ELR (cell line): ENCODE measurements at places on chromosomes 7 and 10.

DNA sequence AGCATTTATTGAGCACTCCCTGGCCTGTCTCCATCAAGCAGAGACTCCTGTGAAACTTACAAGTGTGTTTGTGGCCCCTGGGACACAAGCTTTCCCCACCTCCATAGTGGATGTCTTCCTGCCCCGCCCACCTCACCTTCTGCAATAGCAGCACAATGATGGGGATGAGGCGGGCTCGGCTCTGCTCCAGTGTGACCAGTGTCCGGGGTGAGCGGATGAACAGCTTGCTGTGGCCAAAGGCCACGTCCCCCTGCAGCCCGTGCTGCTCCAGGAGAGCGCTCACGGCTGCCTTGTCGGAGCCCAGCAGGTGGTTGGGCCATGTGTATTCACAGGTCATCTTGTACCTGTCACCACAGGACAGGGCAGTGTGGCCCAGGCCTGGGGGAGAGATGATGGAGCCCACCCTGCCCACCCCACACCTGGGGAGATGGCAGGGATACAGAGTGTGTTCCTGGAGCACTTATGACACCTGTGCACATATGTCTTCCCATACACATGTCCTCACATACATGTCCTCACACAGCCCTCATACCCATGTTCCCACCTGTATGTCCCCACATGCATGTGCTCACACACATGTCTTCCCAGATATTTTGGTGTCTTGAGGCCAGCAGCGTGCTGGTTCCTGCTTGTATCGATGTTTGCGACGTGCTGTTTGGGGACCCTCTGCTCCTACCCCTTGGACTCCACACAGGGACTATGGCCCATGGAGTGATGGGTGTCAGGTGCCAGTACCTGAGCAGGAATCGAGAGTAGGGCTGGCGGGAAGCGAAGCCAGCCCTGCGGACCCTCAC is 12.7 kb downstream of the MYO1G start:
- DNase-seq, result no peak

GRCh38 chr10:86711513-86712316 is 43.4 kb downstream of the LDB3 start:
- peak; percentile 59 for DNase-seq

DNA sequence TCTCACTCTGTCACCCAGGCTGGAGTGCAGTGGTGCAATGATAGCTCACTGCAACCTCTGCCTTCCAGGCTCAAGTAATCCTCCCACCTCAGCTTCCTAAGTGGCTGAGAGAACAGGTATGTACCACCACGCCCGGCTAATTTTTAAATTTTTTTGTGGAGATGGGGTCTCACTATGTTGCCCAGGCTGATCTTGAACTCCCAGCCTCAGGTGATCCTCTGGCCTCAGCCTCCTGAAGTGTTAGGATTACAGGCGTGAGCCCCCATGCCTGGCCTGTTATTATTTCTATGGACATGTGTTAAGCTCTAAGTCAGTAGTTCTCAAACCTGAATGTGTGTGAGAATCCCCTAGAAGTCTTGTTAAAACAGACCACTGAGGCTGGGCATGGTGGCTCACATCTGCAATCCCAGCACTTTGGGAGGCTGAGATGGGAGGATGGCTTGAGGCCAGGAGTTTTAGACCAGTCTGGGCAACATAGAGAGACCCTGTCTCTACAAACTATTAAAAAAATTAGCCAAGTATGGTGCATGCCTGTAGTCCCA is 24.5 kb downstream of the TMEM270 start:
- no peak for DNase-seq

- DNase-seq, result no peak
Observed at GRCh38 chr10:21602313-21602712, 68.3 kb downstream of the MLLT10 start.

- no peak for DNase-seq
Observed at GRCh38 chr7:149109969-149110368, 16.2 kb downstream of the ZNF425 start.
